Ascending aorta (tissue), 2 donors: ENCODE measurements at places on chromosomes 3 and 15. TPM values are rescaled to one million over a fixed set of nuclear protein-coding genes. Genes with fewer than 3 reads are reported as not detected.

The PLSCR5 gene
- not detected for total RNA-seq

GRCh38 chr15:43127752-43128151, 5.6 kb upstream of the TMEM62 start:
- H3K36me3 ChIP-seq = no peaks in the 10 kb centered on the region
- H3K27me3 ChIP-seq = no peaks in the 10 kb centered on the region
- no peak overlapping the region for H3K4me3 ChIP-seq
- peaks cover under 1% of the 10 kb centered on the region for H3K4me1 ChIP-seq
- no peak for DNase-seq
- no peak overlapping the region for H3K27ac ChIP-seq

- H3K4me1 ChIP-seq = no peaks in the 10 kb centered on the region
- H3K27me3 ChIP-seq = no peaks in the 10 kb centered on the region
- no peak overlapping the region for H3K4me3 ChIP-seq
Observed at GRCh38 chr15:41396111-41396510, 6.2 kb downstream of the NDUFAF1 start.

DNA sequence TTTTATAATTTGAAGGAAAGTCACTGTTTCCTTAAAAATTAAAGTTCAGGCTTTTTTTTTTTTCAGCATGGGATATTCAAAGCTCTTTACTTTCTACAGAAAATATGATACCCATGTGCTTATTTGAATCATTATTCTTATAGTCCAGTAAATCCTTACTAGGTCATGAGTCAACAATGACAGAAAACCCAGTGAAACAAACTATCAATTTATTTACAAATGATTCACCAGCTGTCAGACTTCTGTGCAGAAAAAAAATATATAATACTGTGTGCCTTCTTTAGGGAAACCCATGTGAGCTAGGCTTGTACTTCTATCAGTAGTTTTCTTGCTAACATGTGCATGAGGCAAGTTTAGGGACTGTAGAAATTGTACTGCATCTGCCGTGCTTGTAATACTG, 1.2 kb downstream of the ACP3 start:
- no peaks in the 10 kb centered on the region for H3K27me3 ChIP-seq
- DNase-seq = no peak
- H3K36me3 ChIP-seq = no peaks in the 10 kb centered on the region

- H3K27ac ChIP-seq = no peak overlapping the region
- H3K27me3 ChIP-seq = no peaks in the 10 kb centered on the region
- no peaks in the 10 kb centered on the region for H3K36me3 ChIP-seq
- no peak for DNase-seq
Observed at GRCh38 chr3:177673112-177673914, 476.0 kb upstream of the TBL1XR1 start.
